Endothelial cell of umbilical vein (primary cell): ENCODE measurements at places on chromosomes 12 and 14. TPM values are rescaled to one million over a fixed set of nuclear protein-coding genes. Genes with fewer than 3 reads are reported as not detected.

DNA sequence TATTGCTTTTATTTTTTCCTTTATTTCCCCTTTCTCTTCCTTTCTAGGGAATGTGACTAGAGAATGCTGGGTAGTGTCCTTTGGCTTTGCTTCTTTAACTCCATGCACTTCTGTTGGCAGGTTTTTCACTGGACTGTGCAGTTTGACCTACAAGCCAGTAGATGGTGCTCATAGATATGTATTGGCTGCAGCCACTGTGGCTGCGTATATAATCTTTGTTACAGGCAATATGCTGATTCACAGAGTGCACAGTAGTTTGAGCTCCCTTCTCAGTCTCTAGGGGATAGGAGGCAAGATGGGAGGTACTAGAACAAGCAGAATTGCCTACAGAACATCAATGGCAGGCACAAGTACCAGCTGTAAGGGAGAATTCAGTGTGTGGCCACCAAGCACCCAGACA, 503.5 kb downstream of the LRFN5 start:
- no peak for DNase-seq

DNA sequence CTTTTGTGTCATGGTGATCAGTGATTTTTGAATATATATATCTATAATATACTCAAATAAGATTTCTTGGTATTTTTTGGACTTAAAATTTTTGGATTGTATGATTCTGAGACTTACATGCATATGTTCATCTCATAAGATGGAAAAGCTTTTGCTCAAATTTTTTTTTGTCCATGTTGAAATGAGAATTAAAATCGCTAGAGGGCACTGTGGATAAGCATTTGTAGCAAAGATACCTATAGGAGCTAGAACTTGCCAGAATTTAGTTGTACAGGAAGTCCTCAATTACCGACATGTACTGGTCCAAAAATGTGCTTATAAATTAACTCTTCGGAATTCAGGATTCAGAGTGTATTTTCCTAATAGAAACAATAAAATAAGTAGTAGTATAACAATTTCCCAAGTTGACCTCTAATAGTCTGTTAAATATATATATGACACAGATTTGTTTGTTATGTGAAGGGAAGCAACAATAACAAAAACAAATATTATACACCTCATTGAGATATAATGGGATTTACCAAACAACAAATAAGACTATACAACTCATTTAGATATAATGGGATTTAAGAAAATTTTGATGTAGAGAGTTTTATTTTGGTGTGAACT, 179.6 kb downstream of the TMEM117 start:
- DNase-seq: peak; percentile 56

DNA sequence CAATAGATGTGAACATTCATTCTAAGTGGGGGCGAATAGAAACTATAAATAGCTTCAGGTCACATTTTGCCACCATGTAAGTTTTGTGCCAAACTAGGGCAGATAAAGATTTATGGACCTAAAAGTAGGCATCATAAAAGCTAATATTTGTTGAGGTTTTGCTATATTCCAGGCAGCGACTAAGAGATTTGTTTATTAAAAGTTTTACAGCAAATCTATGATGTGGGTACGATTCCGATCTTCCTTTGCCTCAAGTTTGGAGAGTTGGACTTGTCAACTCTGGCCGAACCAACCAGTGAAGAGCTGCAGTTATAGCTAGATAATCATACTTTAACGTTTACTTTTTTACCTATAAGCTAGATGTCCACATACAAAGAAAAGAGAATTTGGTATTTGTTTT, 1.6 kb downstream of the MAPK1IP1L start:
- DNase-seq: no peak

- DNase-seq: no peak
These were observed 2.8 kb upstream of the ARID2 start for GRCh38 chr12:45726603-45727300.

DNA sequence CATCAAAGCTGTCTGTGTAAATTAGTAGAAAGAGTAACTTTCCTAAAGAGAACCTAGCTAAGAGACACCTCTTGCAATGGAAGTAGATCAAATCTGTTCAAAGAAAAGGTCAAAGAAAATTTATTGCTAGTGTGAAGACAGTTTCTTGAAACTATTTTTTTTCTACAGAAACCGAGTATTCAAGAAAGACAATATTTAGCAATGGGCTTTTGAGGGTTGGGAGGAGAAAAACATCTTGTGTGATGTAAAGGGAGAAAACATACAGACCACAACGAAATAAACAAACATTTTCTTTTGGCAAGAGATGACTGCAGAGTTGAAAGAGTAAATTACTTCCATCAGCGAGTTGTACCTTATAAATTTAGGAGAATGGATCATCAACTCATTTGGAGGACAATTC, 24.4 kb downstream of the NKX2-1 start:
- no peak for DNase-seq

DNA sequence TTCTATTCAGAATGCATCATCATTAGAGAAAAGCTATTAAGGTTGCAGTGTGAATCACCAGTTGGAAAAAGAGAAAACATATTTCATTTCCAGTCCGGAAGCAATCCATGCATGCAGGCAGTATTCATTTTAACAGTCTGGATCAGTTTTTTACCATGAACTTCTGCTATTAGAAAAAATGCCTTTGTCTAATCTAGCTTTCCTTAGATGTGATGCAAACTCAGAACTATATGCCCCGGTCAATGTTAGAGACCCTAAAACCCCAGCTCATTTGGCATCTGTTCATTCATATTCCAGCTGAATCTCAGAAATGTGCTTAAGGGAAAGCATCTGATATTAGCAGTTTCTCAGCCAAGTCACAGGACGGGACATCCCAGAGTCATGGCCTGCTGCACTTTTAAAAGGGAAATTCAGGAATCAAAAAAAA, 8.5 kb downstream of the IRAK3 start:
- peak; percentile 67 for DNase-seq

- no peak for DNase-seq
These were observed 7.8 kb upstream of the EGLN3 start for GRCh38 chr14:33958605-33959226.

- DNase-seq: no peak
These were observed 12.6 kb upstream of the CYP46A1 start for GRCh38 chr14:99671235-99672224.

Gene SERPINA10
- polyA plus RNA-seq: not detected in 2 replicates
